ENCODE measurements at places on chromosomes 1 and 21.

GRCh38 chr21:38830671-38831525, 25.2 kb downstream of the ETS2 start:
- DNase-seq = no peak

DNA sequence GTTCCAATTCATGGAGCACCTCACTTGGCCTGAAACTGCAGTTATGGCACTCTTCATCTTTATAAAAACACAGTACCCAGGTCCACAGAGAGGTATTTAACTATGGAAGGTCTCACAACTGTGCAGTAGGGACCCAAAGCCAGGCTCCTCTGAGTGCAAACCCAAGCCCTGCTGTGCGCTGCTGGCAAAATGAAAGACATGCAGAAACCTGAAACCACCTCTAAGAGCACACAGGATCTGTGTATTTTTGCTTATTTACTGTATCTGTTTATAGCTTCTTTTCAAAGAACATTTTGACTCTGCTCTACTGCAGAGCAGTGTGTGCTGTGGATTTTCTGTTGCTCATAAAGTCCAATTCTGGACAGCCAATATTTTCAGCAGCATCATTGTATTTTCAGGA, 166.6 kb downstream of the DSCAM start:
- DNase-seq = no peak

DNA sequence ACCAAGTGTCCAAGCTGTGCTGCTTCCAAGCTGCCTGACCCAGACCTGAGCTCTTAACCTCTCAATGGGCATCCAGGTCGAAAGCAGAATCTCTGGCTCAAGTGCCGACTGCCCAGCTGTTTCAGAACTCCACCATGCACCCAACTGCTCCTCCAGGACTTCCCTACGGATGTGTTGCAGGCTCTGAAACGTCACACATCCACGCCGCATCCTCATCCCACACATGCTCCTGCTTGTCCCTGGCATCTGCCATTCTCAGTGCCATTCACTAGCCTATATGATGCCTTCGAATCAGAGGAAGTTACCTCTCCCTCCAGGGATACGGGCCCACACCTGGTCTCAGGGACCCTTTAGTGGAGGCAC, 11.2 kb downstream of the PDZK1IP1 start:
- no peak for DNase-seq

GRCh38 chr1:27397110-27397509, 4.7 kb downstream of the GPR3 start:
- DNase-seq = no peak

DNA sequence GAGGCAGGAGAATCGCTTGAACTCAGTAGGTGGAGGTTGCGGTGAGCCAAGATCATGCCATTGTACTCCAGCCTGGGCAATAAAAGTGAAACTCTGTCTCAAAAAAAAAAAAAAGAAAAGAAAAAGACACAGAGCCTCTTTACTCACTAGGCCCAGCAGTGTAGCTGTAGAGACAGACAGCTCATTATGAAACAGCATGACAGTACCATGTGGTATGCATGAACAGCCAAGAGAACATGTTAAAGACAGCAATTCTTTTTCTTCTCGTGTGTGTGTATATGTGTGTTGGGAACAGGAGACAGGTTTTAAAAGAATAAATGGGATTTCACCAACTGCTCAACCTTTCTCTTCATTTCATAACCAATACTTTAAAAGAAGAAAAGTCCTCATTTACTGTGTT, 118.8 kb downstream of the PIK3R3 start:
- DNase-seq = no peak

DNA sequence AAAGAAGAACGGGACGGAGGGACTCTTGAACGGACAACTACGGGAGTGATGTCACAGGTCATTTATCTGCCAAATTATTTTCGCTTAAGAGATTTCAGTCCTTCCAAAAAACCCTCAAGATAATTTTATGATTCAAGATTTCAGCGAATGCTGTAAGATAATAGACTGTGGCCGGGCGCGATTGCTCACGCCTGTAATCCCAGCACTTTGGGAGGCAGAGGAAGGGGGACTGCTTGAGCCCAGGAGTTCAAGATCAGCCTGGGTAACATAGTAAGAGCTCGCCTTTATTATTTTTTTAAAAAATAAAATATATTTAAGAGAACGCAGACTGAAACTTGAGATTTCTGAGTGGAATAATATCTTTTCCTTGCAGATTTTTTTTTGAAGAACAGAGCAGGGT, 609 bp downstream of the RWDD2B start:
- peak; percentile 34 for DNase-seq

DNA sequence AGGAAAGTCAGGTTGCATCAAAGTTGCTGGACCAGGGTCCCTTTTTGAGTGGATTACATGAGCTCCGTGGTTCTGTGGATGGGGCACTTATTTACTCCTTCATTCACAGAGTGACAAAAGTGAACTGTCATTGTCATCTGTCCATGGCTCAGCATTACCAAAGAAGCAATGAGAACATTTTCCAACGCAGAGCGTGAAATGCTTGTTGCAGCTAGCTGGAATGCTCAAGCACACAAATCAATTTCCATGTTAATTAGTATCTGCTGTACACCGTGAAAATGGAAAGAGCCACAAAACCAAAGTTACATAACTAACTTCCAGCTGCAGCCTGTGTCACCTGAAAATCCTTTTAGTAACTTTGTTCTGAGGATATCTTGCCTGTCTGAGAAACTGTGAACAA, 78.9 kb downstream of the MT1HL1 start:
- DNase-seq = no peak

- DNase-seq = no peak
Observed at GRCh38 chr1:59214248-59215208, 82.4 kb upstream of the FGGY start.

- peak; percentile 70 for DNase-seq
Observed at GRCh38 chr1:79259390-79260336, 253.1 kb upstream of the ADGRL4 start.

- DNase-seq = peak; percentile 63
Observed at GRCh38 chr1:50774759-50775351, 185.2 kb downstream of the FAF1 start.

GRCh38 chr21:35090403-35090802, 41.3 kb upstream of the RUNX1 start:
- DNase-seq = no peak

DNA sequence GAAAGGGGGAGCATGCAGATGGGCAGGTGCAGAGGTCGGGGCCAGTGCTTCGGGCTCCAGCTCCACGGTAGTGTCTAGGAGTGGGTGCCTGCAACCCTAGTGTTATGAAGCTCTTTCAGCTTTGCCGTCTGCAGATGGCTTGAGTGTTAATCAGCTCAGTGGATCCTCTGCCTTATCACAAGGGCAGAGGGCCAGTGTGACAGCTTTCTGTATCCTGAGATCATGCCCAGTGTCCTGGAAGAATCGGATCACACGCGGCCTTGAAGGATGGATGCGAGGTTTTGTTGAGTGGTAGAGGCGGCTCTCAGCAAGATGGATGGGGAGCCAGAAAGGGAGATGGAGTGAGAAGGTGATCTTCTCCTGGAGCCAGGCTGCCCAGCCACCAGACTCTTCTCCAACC, 25.5 kb upstream of the C1orf146 start:
- no peak for DNase-seq

DNA sequence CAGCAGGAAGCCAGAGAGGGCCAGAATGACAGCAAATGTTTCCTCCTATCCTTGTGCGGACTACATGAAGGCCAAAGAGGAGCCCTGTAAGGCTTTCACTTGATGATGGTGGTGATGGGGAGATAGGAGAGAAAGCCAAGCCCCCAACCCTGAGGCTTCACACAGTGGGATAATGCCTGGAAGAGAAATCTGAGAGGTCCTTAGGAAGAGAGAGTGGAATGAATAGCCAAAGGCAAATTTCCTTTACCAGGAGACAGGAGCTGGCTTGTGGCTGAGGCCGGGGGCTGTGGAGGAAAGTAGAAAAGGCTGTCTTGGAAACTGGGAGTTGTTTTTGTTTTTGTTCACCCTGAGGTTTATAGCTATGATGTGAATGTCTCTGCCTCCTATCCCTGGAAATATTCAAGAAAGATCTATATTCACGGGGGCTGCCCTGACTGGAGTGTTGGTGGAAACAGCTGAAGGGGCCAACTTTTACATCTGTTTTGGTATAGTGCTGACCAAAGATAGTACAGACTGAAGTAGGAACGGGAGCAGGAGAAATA, 13.0 kb upstream of the RNF19B start:
- DNase-seq = no peak

DNA sequence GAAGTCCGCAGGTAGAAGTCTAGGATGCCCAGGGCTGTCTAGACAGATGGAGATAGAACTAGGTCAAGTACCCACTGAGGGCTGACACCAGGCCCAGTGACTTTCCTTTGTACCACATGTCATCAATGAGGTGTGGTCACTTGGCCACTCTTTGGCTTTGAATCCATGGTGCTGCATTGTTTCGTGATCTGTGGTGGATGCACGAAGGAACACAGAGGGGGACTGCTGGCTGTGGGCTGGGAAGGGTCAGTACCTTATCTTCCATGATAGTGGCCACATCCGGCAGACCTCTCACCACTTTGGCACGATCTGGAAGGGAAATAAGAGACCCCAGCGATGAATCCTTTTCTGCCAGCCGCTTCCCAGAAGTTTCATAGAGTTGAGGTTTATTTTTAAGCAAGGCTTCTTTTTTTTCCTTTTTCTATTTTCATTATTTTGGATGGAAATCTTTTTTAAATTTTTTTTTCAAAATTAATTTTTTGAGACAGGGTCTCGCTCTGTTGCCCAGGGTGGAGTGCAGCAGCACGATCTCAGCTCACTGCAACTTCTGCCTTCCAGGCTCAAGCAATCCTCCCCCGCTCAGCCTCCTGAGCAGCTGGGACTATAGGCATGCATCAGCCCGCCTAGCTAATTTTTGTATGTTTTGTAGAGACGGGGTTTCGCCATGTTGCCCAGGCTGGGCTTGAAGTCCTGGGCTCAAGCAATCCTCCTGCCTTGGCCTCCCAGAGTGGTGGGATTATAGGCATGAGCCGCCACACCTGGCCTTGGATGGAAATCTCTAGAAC, 53.1 kb downstream of the MYOM3 start:
- DNase-seq = no peak

DNA sequence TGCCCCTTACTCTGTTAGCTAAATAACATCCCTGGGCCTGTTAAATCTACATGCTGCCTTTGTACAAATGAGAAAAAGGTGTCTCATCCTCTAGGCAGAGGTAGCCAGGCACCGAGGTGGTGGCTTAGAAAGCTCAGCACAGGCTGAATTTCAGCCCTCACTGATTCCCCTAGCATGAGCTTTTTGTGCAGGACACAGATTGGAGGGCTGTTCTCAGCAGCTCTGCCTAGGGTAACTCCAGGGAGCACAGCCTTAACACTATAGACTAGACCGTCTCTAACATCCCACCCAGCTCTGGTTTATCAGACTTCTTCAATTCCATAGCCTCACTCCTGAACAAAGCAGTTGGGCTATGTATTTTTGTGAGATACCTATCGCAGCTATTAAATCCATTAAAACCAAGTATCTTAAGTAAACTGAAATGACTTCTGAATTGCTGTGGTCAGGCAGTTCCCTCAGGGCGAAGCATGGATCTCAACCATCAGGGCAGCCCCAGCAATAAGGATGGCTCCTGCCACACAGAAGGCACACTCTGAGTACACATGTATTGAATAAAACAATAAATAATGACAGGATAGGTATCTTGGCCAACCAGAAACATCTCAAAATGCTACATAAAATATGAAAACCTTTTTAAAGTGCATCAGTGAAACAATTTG, 14.8 kb downstream of the S100A6 start:
- DNase-seq = peak; percentile 62

GRCh38 chr1:114671939-114672275, 2.1 kb upstream of the DENND2C start:
- DNase-seq = no peak

DNA sequence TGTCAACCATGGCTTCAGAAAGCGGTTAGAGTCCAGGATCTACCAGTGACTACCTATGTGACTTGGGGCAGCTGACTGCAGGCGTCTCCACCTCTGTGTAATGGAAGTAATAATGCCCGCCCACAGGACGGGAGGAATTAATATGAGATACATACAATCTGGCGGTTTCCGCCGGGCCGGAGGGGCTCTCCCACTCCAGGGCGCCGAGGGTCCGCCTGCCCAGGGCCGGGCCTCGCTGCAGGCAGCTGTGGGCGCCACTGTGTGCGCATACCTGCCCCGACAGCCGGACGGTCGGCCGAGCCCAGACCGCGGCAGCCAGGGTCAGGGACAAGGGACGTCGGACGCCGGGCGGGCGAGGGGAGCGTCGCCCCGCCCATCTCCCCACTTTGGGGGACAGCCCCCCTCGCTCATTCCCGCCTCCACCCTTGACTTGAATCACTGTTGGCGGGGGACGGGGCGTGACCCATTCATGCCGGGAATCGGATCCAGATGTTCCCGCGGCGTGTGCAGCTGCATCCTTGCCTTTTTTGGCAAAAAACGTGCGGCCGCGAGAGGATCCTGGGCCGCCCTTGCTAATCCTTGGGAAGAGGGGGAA, 6.0 kb upstream of the SF3A3 start:
- peak; percentile 88 for DNase-seq

DNA sequence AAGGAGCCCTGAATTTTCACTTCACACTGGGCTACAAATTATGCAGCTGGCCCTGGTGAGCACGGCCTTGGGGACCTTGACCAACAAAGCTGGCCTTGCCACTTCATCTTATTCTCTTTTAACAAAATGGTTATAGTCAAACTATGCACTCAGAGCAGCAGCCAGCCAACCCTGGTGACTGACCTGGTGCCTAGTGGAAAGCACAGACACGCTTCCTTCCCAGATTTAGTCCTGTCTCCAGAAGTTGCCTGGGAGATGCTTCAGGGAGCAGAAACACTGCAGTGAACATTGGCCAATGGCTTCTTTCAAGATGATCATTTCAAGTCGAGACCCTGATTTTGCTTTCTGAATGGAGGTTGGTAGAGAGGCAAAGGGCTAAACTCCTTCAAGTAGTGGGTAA, 249.3 kb downstream of the SIPA1L2 start:
- no peak for DNase-seq

GRCh38 chr1:31957701-31958674, 19.8 kb upstream of the PTP4A2 start:
- DNase-seq = peak; percentile 36

DNA sequence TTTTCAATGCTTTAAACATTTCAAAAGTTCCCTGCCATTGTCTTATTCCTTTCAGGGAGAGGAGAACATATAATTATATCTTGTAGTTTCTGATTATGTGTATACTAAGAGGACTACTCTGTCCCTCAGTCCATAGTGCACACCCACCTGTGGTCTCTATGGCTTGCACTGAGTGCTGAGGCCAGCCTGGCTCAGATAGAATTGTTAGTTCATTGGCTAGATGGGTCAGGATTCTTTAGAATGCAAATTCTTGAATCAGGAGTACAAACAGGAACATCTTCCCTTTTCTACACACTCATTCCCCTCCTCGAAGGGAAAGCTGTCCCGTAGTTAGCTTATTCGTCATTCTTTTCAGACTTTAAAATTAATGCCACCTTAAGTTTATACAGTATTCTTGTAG, 8.2 kb downstream of the BACH1 start:
- no peak for DNase-seq

DNA sequence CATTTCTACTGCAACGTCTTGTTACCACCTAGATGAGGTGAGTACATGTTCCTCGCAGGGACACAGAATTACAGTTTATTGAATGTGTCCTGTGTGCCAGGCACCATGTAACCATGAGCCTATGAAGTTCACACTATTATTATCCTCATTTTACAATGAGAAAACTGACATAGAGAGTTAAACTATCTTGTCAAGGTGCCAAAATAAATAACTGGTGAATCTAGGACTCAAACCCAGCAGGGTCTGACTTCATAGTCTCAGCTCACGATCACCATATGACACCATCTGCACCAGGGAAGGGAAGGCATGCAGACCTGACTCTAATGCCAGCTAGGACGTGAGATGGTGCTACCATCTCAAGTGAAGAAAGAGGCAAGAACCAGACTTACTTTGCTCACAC, 2.4 kb downstream of the SELE start:
- no peak for DNase-seq

- DNase-seq = no peak
Observed at GRCh38 chr1:7301664-7301981, 469.5 kb upstream of the VAMP3 start.

All from EH (cell line).